ENCODE measurements at places on chromosomes 16 and 17.

DNA sequence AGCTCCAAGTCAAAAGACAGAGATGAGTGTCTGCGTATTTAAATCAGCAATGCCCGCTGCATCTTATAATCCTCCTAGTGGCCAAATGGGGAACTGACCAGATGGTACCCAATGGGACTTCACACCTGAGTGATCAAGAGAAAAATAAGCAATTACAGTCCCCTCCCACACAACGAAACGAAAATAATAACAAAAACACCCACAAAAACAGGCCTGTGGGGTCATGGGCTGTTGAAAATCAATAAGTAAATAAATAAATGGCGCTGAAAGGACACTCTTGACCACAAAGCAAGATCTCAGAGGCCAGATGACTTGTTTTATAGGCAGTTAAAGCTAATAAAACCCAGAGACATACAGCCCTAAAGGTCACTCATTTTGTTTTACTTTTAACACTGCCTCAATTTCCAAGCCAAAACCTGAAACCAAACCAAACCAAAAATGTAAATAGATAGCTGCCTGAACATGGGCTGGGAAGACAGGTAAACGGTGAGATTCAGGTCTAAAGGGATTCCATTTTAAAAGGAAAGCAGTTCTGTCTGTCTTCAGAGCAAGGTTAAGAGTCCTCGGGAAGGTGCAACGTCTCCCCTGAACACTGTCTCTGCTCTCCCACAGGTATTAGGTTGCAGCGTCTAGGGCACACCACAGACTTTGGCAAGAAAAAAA is 1.3 kb downstream of the ZNF821 start:
- DNase-seq: peak; percentile 80

DNA sequence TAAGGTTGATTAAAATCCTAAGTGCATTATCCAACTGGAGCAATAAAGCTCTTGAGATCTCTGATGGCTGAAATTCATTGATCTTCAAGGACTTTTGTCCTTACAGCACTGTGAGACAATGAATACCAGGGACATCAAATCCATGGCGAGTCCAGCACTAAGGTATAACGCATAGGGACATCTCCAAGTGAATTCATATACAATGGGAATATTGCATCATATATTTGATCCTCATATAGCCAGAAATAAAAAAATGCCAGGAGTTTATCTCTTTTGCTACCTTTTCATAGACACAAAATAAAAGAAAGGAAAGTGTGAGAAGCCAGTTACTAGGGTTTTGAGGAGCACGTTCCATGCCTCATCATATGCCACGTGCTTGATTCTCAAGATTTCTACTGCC is 112.5 kb upstream of the CDH13 start:
- no peak for DNase-seq

DNA sequence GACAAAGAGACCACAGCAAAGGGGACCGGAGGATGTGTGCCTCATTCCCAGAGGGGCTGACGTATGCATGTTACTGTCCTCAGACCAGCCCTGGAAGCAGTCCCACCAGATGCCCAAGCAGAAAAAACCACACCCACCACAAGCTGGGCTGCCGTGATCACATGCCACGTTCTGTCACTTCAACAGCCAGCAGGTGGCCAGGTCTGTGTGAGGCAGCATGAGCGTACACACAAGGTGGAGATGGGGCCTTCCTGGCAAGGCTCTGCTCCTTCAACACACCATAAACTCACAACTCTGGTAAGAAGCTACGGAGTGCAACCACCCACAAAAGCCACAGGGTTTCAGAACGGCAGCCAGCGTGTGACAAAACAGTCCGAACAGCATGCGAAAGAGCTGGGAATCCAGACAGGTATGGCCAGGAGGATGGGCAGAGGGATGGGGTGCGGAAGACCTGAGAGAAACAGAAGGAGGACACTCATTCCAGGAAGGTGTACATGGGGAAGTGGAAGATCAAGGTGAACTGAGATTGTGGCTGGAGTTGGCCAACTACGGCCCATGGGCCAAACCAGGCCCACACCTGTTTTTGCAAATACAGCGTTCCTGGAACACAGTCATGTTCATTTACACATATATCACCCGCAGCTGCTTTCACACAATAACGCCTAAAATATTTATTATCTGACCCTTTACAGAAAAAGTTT is 27.9 kb downstream of the MBTPS1 start:
- peak; percentile 34 for DNase-seq

DNA sequence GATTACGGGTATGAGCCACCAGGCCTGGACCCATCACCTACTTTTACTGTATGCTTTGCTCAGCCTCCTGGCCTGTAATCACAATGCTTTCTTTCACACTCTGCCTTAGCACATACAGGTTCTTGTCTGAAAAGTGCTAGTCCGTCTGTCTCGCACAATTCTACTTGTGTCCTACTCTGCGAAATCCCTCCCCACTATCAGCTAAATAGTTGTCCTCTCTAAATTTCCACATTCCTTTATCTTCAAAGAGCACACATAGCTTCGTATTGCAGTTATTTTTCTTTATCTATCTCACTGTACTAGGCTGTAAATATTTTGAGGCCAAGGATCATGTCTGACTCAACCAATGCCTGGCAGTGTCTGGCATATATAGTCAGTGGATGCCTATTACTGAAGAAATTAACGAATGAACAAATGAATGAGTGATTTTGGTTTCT is 38.5 kb upstream of the ETV4 start:
- DNase-seq: no peak

GRCh38 chr17:31604936-31605335 is 213.5 kb downstream of the RAB11FIP4 start:
- DNase-seq: no peak

DNA sequence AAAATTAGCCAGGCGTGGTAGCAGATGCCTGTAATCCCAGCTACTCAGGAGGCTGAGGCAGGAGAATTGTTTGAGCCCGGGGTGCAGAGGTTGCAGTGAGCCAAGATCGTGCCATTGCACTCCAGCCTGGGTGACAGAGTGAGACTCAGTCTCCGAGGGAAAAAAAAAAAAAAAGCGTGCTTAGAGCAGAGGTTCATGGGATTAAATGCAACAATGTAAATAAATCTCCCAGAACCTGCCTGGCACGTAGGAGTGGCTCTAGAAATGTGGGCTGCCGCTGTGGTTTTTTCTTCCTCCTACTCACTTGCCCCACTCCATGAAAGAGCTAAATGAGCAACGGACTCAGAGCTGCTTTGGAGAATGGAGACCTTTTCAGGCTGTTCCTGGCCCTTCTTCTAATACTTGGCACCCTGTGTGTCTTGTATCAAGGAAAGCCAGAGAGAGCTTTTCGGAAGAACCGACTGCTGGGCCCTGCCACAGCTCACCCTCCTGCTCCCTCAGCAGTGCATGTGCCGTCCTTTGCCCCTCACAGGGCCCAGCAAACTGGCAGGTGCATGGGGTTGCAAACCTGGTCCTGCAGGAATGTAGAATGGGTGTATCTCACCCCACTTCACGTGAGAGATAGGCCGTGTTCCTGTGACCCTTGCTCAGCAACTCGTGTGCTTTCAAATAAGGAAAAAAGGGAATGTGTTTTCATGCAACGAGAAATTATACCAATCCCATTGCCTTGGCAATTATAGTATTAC is 52.0 kb downstream of the LDHD start:
- DNase-seq: no peak

DNA sequence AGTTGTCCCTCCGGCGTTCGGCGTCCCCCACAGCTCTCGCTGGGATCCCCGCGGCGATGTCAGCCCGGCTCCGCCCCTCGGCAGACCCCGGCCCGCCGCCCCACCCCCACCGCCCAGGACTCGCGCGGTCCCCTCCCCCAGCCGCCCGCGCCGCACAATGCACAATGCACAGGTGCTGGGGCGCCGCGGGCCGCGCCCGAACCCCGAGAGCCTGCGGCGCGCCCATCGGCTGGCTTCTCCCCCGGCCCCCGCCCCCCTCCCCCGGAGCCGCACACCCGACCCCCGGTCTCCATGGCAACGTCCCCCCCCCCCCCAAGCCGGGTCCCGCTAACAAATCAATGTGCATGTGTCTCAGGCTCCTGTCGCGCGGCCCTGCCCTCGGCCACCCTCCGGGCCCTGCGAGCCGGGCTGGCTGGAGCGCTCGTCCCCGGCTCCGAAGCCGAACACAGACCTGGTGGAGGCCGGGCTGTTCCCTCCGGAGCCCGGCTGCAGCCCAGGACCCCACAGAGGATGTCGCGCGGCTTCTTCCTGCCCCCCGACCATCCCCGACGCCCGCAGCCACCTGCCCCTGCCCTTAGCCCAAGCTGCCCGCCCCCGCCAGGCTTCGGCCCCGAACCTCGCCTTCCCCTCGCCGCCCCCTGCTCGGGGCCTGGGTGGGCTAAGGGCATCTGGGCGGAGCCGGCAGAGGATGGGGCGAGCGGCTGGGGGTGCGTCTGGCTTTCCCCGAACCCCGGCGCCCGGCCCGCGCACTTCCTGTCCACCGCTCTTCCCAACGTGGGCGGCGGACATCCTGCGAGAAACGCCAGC is 818 bp upstream of the CBX8 start:
- no peak for DNase-seq

Data from CD4-positive, alpha-beta T cell treated with Interleukin-1 beta for 1 hour (primary cell).